ENCODE measurements at places on chromosomes 3 and 15. TPM values are rescaled to one million over a fixed set of nuclear protein-coding genes. Genes with fewer than 3 reads are reported as not detected.

The RGMA gene
- 0.32 TPM for total RNA-seq

The CILP gene
- 0.59 TPM for total RNA-seq

The RAD51 gene
- total RNA-seq, result 4.8 TPM

The MKRN2OS gene
- total RNA-seq, result not detected

The SLC25A36 gene
- total RNA-seq, result 79.9 TPM

The AHSG gene
- under 0.01 TPM for total RNA-seq

The KCNMB3 gene
- 1.5 TPM for total RNA-seq

The ZNF654 gene
- 30.7 TPM for total RNA-seq

The SECISBP2L gene
- 29.8 TPM for total RNA-seq

The GNAI2 gene
- 374 TPM for total RNA-seq

The ZNF80 gene
- not detected for total RNA-seq

The ACAN gene
- total RNA-seq, result under 0.01 TPM

The TRH gene
- not detected for total RNA-seq

The HYAL1 gene
- 0.42 TPM for total RNA-seq

The GOLGA8T gene
- total RNA-seq, result not detected

The ADAMTSL3 gene
- total RNA-seq, result under 0.01 TPM

The ITIH1 gene
- not detected for total RNA-seq

The POTEB3 gene
- total RNA-seq, result not detected

The TOPBP1 gene
- 19.3 TPM for total RNA-seq

The MB21D2 gene
- 19.1 TPM for total RNA-seq

The ACTRT3 gene
- total RNA-seq, result 3.4 TPM

The BHLHE40 gene
- total RNA-seq, result 85.1 TPM

The GOLGA8S gene
- not detected for total RNA-seq

The LRRC31 gene
- total RNA-seq, result not detected

The CD47 gene
- 108 TPM for total RNA-seq

The EID1 gene
- 374 TPM for total RNA-seq

The SV2B gene
- under 0.01 TPM for total RNA-seq

The DISP2 gene
- total RNA-seq, result 0.30 TPM

The RPL32 gene
- 648 TPM for total RNA-seq

The NOX5 gene
- 0.30 TPM for total RNA-seq

The CYP8B1 gene
- not detected for total RNA-seq

The NIT2 gene
- total RNA-seq, result 11.3 TPM

The ZBTB20 gene
- total RNA-seq, result 6.5 TPM

The HTR3E gene
- total RNA-seq, result not detected

The EFCAB12 gene
- 0.05 TPM for total RNA-seq

The RTP3 gene
- total RNA-seq, result not detected

The DHFR2 gene
- 4.3 TPM for total RNA-seq

The CD276 gene
- total RNA-seq, result 175 TPM

The CELSR3 gene
- 0.89 TPM for total RNA-seq

The NEK11 gene
- total RNA-seq, result 6.0 TPM

The CIB1 gene
- 33.3 TPM for total RNA-seq

The CMTM8 gene
- total RNA-seq, result not detected

The SIDT1 gene
- not detected for total RNA-seq

The GTF2A2 gene
- 22.8 TPM for total RNA-seq

The CNTN4 gene
- not detected for total RNA-seq

The GASK1A gene
- total RNA-seq, result 1.5 TPM

The ALAS1 gene
- total RNA-seq, result 46.3 TPM

The C3orf22 gene
- total RNA-seq, result not detected

The PTPRG gene
- 29.5 TPM for total RNA-seq

The HES1 gene
- 3.7 TPM for total RNA-seq

The THSD4 gene
- 159 TPM for total RNA-seq

The INSYN1 gene
- total RNA-seq, result 0.23 TPM

The POPDC2 gene
- total RNA-seq, result 0.59 TPM

The ZBTB47 gene
- total RNA-seq, result 31.8 TPM

The ZCWPW2 gene
- 0.74 TPM for total RNA-seq

Measured in smooth muscle cell of the umbilical artery (primary cell).